Posterior cingulate gyrus (tissue), 11 donors: ENCODE measurements at places on chromosomes 5 and 9.

GRCh38 chr5:54997081-54997480 lies 11.7 kb upstream of the ESM1 start:
- no peak for DNase-seq

- no peak for DNase-seq
Measured at GRCh38 chr9:22170990-22171670, 162.0 kb upstream of the CDKN2B start.

DNA sequence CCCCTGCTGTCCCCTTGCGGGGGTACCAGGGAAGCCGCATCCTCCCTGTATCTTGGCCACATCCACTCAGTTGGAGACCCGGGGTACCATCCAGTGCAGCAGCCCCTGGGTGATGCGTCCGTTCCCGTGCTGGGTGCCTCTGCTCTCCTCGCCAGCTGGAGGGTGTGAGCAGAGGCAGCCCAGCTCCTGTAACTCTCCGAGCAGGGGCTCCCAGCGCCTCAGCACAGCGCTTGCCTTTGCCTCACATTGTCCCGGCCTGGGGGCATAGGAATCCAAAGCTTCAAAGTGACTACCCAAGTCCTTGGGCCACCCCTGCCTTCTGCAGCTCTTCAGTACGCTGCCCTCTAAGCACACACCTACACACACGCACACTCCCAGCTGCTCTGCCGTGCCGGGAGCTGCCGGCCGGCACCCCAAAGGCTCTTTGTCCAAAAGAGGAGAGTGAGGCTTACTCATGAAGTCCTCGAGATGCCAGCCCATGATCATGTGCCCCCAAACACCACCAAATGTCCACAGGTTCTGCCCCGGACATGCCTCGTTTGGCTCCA lies 733 bp downstream of the ANGPTL2 start:
- DNase-seq, result no peak

DNA sequence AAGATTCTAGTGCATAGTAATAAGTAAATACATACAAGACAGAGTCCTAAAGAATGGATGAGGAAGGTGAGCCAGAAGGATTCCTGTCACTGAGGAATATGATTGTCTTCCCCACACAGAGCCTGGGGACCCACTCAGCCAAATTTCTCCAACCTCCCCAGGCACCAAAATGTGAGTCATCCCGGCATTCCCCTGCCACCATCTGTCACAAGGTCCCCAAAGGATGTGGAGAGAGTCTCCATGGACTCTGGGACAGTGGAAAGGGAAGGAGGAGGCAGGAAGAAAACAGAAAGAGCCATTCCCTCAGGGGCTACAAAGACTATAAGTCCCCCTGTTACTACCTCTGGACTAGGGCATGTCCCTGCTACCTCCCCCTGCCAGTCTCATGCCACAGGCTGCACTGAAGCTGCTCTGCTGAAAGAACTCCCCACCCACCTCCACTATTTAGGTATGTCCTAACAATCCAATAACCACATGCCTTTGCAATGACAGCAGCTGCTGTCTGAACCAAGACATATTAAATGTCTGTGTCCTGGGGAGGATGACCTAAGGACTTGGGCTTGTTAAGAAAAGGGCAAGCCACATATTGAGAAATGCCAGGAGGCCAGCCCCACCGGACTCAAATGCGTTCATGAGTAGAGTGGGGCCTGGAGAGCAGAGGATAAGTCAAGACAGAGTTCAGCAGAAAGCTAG lies 10.7 kb upstream of the OR5C1 start:
- no peak for DNase-seq

GRCh38 chr5:83942155-83942554 lies 221.5 kb upstream of the HAPLN1 start:
- DNase-seq, result no peak

GRCh38 chr5:148963664-148964063 lies 99.2 kb downstream of the SH3TC2 start:
- DNase-seq, result no peak

GRCh38 chr5:75185763-75186162 lies 50.9 kb downstream of the ANKRD31 start:
- DNase-seq, result no peak

- no peak for DNase-seq
Measured at GRCh38 chr5:118996098-118996497, 7.8 kb upstream of the DTWD2 start.

DNA sequence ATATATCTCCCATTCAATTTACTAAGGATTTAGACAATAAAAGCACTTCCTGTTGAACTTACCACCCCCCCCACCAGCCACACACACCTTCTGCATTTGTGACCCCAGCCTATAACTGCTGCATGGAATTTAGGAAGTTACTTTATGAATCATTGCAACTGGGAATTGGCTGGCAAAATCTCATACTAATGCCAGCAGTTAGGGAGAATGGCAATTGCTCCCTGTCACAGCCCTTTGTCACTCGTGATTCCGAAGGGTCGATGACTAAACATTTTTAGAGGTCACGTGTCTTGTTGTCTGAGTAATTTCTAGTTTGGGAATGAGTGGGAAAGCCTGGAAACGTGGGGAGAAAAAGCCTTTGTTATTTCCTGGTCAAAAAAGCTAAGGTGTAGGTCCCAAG lies 46.6 kb upstream of the PCA3 start:
- DNase-seq, result no peak

GRCh38 chr5:138459311-138459933 lies 5.9 kb upstream of the EGR1 start:
- DNase-seq, result no peak

- DNase-seq, result no peak
Measured at GRCh38 chr9:9783711-9784110, 829.1 kb downstream of the PTPRD start.

- DNase-seq, result no peak
Measured at GRCh38 chr9:111731928-111732327, 62.8 kb downstream of the SHOC1 start.

GRCh38 chr9:136824496-136825225 lies 16.9 kb downstream of the RABL6 start:
- no peak for DNase-seq

DNA sequence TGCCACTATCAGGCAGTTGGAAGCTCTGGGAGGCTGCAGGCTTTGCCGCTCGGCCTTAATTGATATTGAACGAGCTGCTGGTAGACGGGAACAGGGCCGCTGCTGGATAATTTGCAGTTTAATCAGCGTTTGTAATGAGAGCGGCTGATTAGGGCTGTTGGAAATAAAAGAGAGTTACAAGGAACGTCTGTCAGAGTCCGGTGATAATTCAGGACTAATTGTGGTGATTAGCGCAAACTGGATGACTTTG lies 68.2 kb upstream of the TBCA start:
- no peak for DNase-seq

- DNase-seq, result no peak
Measured at GRCh38 chr9:36818242-36818938, 215.7 kb downstream of the PAX5 start.

- DNase-seq, result no peak
Measured at GRCh38 chr5:134289509-134290113, 63.7 kb upstream of the PPP2CA start.

- no peak for DNase-seq
Measured at GRCh38 chr9:20504930-20505329, 117.4 kb downstream of the MLLT3 start.

- peak; percentile 74 for DNase-seq
Measured at GRCh38 chr9:129550199-129550839, 70.6 kb downstream of the C9orf50 start.

DNA sequence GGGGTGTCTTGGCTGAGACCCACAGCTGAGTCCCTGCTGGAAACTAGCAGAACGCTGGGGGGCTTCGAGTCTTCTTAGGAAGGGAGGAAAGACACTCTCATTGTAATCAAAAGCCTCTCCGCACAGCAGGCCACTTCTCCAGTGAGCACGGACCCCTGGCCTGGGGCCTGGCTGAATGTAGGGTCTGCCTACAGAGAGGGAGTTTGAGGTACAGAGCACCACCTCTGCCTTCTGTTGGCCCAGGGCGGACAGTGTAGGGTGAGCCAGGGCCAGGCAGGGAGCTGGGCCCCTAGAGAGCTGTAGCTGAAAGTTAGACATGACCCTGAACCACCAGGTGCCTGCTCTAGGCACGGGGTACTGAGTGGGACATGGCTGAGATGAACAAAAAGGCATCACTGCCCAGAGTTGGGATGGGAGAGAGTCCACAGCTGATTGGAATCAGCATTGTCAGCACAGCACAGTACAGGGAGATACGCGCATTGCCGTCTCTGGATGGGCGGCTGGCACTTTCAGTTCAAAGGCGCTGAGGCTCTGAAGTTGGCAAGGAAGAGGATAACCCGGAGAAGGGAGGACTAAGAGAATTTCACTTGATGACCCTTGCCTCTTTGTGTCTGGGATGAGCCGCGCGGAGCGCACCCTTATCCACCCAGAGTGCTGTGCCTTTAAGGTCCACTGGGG lies 363 bp upstream of the SLC25A48 start:
- DNase-seq, result no peak

DNA sequence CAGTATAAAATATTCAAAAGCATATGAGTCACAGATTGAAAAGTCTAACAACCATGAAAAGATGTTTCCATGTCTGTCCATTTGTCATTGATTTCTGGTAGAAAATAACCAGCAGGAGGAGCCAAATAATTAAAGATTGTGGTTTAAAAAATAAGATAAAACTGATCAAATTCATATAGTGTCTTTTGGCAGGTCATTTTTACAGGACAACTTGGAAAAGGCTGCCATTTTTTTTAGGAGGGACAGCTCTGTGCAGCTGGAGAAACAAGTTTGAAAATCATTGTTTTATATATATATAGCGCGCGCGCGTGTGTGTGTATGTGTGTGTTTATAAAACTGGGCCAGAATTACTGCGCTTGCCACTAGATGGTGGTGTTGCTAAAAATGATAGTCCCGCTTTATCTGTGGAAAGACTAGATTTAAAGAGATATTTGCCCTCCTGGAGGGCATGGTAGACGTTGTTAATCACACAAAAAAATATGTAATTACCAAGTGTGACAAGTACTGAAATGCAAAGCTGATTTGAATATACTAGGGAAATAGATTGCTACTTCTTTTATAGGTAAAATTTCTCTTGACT lies 1.3 kb upstream of the TRMO start:
- DNase-seq, result peak; percentile 61

DNA sequence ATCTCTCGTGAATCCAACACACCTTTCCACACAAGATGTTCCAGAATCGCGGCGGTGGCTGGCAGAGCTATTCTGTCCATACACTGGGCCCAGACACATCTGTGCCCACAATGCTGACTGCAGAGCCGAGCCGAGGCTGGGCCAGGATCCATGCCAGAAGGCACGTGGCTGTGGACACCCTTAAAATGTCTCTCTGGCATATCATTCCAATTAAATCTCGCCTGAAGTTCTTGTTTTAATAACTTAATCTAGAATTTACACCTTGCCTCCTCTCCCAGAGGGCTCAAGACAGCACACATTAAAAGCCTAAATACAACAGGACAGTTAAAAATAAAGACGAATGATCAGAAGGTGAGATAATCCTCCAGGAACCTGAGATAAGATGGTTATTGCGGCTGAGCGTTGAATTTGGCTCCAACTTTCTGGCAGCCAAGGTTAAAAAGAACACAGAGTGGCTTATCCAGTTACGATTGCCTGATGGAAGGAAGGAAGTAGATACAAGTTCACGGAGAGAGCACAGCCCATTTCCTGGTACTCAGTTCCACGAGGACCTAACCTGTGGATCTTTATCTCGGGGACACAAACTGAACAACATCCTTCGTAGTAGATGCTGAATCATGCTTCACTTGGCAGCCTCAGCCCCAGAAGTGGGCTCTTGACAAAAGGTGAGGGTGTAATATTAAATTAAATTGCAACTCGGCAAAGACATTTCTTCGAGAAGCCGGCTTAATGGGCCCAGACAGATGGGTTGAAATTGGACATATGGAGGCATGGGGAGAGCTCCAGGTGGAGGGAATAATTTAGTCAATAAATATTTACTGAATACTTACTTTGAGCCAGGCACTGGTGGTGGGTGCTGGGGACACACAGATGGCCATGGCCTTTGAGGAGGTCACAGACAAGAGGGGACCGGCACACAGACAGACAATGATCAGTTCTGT lies 86.0 kb upstream of the TBC1D2 start:
- no peak for DNase-seq

DNA sequence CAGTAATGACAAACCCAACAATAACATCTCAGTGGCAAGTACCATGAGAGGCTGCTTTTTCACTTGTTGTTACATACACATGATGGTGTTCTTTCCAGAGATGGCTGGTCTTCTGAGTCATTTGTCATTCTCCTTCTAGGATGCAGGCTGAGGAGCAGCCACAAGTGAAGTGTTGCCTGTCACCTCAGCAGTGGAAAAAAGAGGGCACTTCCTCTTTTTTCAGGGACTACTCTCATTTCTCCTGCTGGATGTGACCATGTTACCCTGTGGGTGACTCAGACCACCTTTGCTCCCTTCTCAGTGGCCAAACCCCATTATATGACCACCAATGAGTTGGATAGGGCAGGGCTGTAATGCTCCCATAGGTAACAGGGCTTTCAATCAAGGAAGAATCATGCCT lies 587.0 kb upstream of the ADAMTS16 start:
- DNase-seq, result no peak

DNA sequence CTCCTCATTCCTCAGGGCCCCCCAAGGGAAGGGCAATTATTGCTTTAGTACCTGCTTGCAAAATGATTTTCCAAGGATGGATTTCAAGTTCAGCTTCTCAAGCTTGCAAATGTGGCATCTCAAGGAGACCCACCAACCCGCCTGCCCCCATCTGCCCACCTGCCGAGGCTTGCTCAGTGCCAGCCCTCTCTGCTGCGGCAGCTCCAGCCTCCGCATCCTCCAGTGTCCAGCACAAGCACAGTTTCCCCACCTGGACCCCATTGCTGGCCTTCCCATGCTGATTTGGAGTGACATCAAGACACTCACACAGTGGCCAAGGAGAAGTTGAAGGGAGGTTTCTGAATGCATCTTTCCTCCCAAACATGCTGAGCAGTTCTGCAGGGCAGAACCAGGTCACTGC lies 31.2 kb downstream of the MED10 start:
- no peak for DNase-seq

GRCh38 chr5:114317751-114318150 lies 44.1 kb upstream of the KCNN2 start:
- DNase-seq, result no peak

- no peak for DNase-seq
Measured at GRCh38 chr9:114583371-114584155, 4.0 kb upstream of the ATP6V1G1 start.
